ENCODE measurements at places on chromosomes 11 and 22. TPM values are rescaled to one million over a fixed set of nuclear protein-coding genes. Genes with fewer than 3 reads are reported as not detected.

Gene JAM3
- 0.22 TPM for total RNA-seq

Gene SLN
- not detected for total RNA-seq

Gene ALDH3B1
- 41.6 TPM for total RNA-seq

Gene GNAZ
- 7.3 TPM for total RNA-seq

Gene PGA5
- not detected for total RNA-seq

Gene TBX1
- not detected for total RNA-seq

Gene TRIM49
- total RNA-seq = not detected

Gene PUS3
- total RNA-seq = 9.5 TPM

Gene HORMAD2
- total RNA-seq = not detected

Gene SYT12
- total RNA-seq = 6.2 TPM

Gene BIRC3
- total RNA-seq = 85.6 TPM

GRCh38 chr11:81026032-81026431 is 1585.2 kb upstream of the TENM4 start:
- no peak for DNase-seq

DNA sequence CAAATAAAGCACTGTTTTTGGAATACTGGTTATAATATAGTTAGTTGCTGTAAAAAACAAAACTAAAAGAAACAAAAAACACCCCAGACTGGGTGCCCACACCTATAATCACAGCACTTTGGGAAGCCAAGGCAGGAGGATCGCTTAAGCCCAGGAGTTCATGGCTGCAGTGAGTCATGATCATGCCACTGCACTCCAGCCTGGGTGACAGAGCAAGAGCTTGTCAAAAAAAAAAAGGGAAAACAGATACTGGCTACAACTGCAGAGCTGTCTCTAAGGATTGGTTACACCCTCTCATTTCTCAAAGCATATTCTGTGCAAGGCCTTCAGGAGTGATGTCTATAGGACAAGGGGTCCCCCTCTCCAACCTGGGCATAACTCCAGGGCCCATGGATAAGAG is 14.6 kb upstream of the STK33 start:
- DNase-seq = no peak

GRCh38 chr11:71207563-71207962 is 44.8 kb downstream of the SHANK2 start:
- no peak for DNase-seq

DNA sequence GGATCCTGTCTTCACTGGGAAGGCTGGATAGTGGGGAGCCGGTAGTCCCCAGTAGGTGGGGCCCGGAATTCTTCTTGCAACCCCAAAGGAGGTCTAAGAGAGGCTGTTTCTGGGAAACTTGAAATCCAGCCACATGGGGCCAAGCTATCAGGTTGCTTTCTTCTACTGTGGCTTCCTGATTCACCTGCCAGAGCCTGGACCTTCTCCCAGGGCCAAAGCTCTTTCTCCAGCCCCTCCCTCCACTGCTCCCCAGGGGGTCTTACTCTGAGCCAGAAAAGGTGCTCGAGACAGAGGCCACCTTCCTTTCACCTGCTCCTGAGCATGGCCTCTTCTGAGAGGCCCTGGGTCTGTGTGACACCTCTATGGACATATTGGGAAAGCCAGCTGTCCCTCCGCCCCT is 9.1 kb downstream of the TST start:
- no peak for DNase-seq

- no peak for DNase-seq
These were observed 477.7 kb downstream of the TBC1D22A start for GRCh38 chr22:47240116-47240515.

DNA sequence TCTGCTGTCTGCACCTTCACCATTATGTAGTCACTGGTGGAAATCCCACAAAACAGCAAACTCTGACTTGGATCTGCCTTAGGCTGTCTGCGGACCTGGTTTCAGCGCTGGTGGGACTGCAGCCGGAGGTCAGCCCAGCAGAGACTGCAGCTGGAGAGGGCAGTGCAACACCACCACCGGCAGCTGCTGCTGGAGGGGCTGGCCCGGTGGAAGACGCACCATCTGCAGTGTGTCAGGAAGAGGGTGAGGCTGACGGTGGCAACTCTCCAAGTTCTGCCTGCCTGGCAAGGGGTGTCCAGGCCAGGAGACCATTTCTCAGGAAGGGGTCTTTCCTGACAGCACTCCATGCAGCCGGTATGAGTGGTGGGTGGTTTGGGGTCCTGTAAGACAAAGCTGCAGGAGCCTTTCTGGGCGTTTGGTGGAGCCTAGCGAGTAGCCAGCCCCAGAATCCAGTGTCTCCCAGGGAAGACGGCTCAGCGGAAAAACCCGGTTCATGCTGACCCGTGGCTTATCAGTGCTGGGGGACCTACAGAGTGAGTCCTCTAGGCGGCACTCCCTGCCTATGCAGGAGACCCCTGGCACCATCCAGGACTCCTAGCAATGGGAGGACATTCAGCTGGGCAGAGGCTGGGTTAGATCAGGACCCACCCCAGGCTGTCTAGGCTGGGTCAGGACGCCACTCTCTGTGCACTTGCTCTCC is 50.8 kb downstream of the PISD start:
- DNase-seq = no peak

GRCh38 chr11:122157653-122158161 is 41.7 kb upstream of the BLID start:
- DNase-seq = no peak

DNA sequence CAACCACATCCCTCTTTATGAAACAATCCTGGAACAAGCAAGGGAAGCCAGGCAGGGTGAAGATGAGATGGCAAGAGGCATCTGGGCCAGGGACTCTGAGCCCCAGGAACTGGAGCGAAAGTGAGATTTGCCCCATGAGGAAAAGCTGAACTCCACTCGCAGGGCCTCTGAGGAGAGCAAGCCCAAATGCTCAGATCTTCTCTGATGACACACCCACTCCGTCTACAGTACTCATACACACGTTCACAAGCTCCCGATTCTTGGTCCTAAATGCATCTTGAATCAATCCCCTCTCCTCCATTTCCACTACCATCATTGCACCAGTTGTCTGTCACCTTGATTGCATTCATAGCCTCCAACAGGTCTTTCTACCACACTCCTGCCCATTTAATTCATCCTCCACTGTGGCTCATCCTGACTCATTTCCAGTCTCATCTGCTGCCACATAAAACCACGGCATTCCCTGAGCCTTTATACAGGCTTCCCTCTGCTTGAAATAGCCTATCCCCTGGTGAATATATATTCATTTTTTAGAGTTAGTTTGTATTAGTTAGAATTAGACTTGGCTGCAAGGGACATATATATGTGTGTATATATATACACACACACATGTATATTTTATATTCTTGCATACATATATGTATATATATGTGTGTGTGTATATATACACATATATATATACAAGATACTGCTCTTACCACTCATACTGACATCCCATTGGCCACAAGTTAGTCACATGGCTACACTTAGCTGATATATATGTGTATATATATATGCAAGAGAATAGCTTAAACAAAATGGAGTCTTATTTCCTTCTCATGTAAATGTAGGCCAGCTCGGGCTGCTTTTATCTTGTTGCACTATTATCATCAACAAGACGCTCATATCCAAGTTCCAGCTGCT is 1.4 kb upstream of the APOA5 start:
- no peak for DNase-seq

DNA sequence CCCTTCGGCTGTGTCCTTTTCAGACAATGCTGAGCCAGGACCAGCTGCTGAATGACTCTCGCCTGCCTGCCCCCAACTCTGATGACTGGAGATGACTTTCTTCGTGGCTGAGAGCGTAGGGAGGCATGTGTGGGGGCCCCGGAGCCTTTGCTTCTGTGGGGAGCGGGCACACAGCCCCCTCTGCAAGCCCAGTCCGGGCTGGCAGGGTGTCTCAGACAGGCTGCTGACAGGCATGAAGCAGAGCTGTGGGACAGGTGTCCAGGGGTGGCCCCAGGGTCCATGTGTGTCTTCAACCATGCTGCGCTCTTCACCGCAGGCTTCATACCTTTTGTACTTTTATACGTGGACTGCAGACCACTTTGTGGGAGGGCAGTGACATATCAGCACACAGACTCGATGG is 16.6 kb downstream of the CYB5R2 start:
- DNase-seq = no peak

GRCh38 chr11:36295926-36296325 is at the start of gene PRR5L:
PRR5L (plus strand) TSS chr11:36296288; CDS start chr11:36401122, 104,834 bp downstream.
- no peak for DNase-seq

DNA sequence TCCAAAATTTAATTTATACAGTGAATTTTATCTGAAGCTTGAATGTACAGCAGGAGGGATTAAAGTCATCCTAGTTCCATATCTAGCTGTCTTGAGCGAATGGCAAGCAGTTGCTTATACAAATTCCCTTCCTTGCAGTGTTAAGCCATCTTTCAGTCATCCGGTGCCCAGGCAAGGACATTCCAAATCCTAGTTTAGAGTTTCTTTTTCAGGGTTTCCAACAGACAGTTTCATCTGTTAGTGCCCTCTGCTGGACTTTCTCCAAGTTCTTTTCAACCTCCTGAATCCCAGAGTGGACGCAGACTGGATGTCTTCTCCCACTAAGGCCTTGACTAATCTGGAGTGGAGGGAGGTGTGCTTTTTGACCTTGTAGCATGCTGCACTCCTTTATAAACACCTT is 45.4 kb downstream of the GRAMD1B start:
- DNase-seq = no peak

- no peak for DNase-seq
These were observed 5.3 kb upstream of the NHERF4 start for GRCh38 chr11:119179983-119180382.

GRCh38 chr11:1771700-1772099 is 8.0 kb upstream of the CTSD start:
- no peak for DNase-seq

GRCh38 chr11:60594998-60595642 is 79.9 kb downstream of the MS4A13 start:
- DNase-seq = no peak

- no peak for DNase-seq
These were observed 370.6 kb upstream of the CADM1 start for GRCh38 chr11:115874843-115875242.

DNA sequence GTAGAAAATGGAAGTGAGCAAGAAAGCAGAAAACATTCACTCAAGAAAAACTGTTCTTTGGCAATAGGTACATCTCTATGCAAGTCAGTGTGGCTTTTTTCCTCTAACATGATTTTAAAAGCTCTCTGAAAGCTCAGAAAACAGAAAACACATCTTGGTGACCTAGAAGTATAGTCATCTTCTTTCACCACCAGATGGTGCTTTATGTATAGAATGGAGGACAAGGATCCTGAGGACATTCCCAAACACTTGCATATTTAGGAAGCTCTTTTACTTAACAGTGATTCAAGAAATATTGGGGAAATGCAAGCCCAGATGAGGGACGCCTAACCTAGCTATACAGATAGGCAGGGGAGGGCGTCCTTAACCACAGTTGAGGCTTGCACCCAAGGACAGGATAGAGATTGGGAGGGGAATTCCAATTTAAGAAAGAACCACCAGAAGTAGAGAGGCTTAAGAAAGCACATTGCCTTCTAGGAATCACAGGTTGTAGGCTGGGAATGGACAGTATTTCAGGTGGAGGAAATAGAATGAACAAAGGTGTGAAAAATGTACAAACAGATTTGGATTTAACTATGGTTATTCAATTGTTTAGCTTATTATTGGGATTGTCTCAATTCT is 13.8 kb upstream of the CCDC81 start:
- DNase-seq = no peak

GRCh38 chr11:14269692-14270573 is 89.0 kb downstream of the RRAS2 start:
- no peak for DNase-seq
